ENCODE measurements at places on chromosomes 4 and X.

DNA sequence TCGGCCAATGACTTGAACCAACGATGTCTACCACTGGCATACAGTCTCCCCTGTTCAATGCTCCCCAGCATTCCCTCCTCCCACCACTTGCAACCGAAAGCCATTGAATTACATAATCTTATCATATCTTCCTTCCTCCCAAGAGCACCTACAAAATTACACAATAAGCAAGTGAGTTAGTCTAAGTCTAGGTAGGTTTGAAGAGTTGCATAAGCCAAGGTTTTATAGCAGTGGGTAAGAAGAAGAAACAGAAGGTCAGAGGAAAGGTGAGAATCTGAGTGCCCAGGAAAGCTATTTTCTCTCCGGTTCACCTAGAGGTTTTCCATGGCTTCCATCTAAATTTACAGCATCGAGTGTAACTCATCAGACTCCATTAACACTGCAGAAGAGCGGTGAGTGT is 40.3 kb downstream of the ATP8A1 start:
- no peak for ATAC-seq

GRCh38 chrX:73979551-73980131 is 324.3 kb upstream of the ZCCHC13 start:
- ATAC-seq: no peak

DNA sequence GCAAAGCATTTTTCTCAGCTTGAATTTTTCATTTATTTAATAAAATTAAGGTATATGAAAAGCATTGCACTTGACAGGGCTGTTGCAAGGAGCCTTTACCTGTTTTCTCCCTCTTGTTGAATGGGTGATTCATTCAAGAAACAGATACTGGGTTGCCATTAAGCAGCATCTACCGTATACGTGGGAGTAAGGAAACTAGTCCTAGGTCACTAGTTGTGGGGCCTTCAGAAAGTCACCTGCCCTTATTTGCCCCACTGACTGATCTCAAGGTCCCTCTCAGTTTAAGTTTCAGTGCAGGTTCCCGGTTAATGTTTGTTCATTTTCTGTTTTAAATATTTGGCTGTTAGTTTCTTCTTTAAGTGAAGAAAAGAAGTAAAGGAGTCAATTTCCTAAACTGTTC is 34.0 kb downstream of the LHFPL1 start:
- no peak for ATAC-seq

- ATAC-seq: peak; percentile 20
These were observed 3.9 kb downstream of the MAML3 start for GRCh38 chr4:140149846-140150635.

- ATAC-seq: no peak
These were observed 173.0 kb upstream of the PCDH18 start for GRCh38 chr4:137705171-137705783.

DNA sequence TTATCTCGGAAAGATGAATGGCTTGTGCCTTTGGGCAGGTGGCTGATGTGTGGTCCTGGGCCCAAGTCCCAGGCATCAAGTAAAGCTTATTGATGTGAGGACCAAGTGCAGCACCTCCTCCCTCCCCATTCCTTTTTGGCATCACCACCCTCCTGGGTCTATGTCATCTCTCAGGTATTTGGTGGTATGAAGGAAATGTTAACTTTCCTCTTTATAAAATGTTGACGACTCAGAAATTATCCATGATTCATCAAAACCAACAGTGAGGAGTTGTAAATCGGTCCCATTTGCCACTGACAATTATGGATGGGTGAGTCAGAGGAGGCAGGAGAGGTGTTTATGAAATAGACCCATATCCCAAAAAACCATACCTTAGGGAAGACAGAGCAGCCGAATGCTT is 229.4 kb upstream of the GATB start:
- ATAC-seq: no peak

- ATAC-seq: no peak
These were observed 311.4 kb downstream of the MAPK10 start for GRCh38 chr4:86048426-86048825.

- no peak for ATAC-seq
These were observed 45.1 kb downstream of the ASIC5 start for GRCh38 chr4:155820887-155821518.

DNA sequence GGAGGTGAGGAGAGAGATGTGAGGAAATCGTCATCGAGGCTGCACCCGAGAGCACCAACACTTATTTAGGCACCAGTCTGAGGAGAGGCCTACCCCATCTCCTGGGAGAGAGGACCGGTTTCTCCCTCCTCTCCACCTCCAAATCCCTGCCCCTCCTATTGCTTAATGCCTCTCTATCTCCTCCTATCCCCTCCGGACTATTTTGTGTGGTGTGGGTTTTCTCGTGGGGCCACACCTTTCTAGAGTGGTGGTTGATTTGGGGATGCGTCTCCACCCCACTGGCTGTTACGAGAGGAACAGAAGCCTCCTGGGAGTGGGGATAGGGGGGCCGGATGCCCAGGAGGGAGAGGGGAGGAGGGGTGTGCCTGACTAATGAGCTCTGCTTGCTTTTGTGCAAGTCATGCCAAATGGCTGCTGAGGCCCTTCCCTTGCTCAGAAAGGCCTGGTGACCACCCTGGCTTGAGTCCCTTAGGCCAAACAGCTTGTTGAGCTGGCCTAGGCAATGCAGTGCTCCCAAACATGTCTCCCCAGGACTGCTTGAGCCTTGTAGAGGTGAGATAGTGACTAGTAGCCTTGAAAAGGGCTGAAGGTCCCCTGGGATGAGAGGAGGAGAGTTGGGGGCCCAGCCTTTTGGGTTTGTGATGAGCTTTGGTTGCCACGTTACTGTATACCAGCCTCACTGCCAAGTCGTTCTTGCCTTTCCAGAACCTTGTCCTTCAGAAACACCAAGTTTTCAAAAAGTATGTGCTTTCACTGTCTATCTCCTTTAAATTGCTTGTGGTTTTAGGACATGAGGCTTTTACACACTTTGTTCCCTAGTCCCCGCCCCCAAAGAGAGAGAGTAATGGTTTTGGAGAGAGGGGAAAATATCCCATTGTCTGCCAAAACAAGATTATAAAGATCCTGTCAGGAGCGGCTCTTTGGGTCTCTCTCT is 1.2 kb downstream of the MSN start:
- peak; percentile 79 for ATAC-seq

DNA sequence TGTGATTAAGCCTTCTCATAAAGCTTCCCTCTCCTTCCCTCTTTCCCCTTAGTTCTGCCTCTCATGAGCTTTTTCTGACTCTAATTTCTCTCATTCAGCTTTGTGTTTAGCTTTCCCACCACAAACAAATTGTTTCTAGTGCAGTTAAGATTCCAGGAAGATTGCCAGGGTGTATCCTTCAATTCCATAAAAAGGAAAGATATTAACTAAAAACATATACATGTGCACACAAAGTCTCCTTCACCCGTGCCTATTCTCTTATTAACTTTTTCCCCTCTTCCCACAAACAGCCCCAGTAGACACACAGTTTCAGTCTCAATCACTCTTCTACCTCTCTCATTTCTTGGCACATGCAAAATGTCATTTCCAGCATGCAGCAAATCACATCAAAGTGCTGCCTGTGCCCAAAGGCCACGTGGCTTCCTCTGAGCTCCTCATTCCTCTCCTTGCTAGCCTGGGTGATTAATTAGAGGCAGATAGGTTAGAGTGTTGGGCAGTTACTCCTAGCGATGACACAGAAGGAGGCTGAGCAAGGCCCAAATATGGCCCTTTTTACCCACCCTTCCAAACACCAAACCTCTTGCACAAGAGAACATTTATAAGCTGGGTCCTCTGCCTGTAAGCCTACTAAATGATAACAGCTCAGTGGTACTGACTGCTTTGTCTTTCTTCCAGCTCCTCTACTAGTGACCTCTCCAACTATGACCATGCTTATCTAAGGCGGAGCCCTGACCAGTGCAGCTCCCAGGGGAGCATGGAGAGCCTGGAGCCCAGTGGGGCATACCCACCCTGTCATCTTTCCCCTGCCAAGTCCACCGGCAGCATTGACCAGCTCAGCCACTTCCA is 159.6 kb downstream of the SOWAHB start:
- peak; percentile 23 for ATAC-seq

DNA sequence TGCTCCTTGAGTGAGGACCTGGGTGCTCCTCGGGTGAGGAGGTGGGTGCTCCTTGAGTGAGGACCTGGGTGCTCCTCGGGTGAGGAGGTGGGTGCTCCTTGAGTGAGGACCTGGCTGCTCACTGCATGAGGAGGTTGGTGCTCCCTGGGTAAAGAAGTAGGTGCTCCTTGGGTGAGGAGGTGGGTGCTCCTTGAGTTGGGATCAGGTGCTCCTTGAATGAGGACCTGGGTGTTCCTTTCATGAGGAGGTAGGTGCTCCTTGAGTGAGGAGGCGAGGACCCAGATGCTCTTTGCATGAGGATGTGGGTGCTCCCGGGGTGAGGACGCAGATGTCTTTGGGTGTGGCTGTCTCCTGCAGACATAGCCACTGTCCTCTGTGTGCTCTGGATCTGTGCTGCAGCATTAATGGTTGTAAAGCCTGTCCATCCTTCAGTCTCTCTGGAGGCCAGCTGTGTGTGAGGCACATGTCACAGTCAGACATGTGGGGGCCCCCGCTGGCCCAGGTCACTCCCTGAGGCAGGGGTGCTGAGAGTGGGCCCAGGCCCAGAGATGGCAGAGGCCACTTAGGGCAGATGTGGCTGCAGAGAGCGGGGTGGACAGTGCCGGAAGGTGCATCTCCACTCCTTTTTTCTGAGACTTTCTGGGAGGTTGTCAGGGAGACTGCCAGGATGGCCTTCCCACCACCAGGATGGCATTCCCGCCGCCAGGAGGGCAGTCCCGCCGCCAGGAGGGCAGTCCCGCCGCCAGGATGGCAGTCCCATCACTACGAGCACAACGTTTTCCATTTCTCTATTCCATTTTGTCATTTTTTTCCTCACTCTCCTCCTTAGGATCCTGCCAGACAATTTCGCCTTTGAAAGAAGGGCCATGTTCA is 101.8 kb downstream of the HMX1 start:
- no peak for ATAC-seq

DNA sequence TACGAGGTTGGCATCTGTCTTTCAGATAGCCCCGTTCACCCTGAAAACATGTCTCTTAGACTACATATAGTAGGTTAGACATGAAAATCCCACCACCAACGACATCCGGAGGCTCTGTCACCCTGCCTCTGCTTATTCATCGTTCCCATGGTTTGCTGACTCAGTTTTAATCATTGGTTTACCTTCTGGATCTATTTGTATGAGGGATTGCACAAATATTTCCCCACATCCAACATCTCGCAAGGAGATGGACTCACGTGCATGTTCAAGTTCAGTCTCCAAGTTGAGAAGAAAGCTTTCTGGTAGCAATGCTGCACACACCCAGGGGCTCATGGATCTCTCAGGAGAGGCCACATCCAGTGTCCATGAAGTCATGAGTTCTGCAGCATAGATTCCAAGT is 10.8 kb downstream of the CETN2 start:
- no peak for ATAC-seq

- ATAC-seq: no peak
These were observed 5.3 kb upstream of the SAP30 start for GRCh38 chr4:173365359-173365996.

GRCh38 chr4:165560941-165561340 is 182.1 kb downstream of the CPE start:
- no peak for ATAC-seq

DNA sequence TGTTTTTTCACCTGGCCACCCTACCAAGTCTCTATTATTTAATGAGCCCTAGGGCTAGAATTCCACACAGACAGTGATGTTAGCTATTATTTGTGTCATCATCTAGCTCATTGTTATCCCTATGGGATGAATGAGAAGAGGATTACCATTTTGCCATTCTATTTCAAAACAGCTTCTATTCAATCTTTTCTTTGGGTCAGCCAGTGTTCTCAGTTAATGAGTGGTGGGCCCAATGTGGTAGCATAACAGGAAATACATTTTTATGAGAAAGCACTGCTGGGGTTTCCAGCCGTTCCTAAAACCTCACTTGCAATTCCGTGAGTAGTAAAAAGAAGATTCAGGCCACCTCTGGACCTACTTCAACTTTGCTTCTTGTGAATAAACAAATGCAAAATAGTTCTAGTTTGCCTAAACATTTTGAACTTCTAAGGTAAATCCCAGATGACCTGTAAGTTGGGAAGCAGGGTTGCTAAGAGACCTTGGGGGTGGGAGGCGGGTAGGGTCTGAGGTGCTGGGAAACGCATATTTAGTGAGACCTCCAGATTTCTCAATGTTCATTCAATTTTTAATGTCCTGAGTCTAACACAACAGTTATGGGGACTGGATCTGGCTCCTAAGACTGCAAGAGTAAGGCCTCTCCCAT is 24.8 kb upstream of the CYP2U1 start:
- no peak for ATAC-seq

DNA sequence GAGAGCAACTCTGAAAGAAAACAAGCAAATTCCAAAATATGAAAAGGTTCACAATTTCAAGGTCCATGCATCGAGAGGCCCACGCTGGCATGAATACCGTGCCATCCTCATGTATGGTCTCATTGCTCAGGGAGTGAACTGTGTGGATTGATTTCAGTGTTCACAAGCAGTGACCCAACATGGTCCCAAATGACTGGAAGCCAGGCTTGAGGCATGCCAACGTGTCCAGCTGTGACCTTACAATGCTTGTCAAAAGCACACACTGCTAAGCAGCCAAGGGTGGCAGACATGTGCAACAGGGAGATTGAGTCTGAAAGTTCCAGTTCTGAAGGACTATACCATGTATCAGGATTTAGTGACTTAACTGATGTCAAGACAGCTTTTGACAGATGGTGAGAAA is 58.7 kb upstream of the CLDN24 start:
- no peak for ATAC-seq

DNA sequence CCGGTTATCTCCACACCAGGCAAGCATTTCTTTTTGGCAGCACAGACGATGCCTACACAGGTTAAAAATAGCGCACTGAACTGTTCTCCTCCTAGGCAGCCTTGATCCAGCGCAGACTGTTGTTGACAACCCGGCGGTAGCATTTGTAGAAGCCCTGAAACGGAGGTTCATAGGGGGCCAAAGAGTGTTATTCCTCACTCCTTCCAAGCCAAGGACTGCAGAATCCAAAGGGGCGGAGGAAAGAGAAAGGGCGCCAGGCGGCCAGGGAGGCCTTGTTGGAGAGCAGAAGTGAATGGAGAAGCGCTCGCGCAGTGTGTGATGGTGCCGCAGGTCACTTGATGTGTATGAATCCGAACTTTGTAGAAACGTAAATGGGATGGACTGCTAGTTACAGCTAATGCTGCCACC is 82.7 kb downstream of the TENM3 start:
- ATAC-seq: no peak

GRCh38 chr4:107531927-107532326 is 188.1 kb downstream of the PAPSS1 start:
- ATAC-seq: no peak

- no peak for ATAC-seq
These were observed 291.6 kb downstream of the ARAP2 start for GRCh38 chr4:35952751-35953150.

GRCh38 chr4:1207603-1208265 is 35.4 kb upstream of the SPON2 start:
- peak; percentile 3 for ATAC-seq

- ATAC-seq: no peak
These were observed 68.4 kb downstream of the TBCK start for GRCh38 chr4:106247600-106247999.

DNA sequence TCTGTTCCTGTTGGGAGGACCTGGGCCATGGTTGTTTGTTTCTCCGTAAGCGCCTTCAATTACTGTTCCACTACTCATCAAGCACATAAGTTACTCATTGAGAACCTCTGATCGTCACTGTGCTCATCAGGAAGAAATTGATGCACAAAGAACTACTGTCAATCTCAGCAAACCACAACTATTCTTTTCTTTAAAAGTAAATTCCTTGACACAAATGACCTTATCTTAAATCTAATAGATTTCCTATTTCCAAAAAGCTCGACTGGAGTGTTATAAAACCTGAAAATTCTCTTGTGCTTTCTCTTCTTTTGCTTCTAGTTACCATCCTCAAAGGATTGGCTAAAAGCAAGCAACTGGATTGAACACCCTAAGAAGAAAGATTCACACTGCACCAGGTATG is at the start of gene MUC7:
Gene MUC7, plus strand, starts transcription at position 301 of the 400 bp plus-strand sequence. CDS start 1,825 bp downstream, outside the sequence.
- no peak for ATAC-seq
